ENCODE measurements at places on chromosomes 1 and 21. TPM values are rescaled to one million over a fixed set of nuclear protein-coding genes. Genes with fewer than 3 reads are reported as not detected.

DNA sequence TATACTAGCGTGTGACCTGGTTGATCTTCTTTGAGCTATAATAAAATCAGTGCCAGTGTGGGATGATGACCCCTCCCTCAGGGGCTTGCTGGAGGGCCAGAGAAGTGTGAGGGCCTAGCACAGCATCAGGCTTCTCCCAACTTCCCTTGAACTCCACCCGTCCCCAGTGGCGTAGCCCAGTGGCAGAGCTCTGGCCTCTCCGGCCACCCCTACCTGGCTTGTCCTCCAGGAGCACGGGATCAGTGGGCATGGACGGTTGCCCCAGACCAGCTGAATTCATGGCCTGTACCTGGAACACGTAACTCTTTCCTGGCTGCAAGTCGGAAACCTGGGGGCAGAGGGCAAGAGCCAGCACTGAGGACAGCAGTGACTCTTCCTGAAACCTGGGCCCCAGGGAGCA is 36.0 kb downstream of the MYOM3 start:
- no peak for DNase-seq

DNA sequence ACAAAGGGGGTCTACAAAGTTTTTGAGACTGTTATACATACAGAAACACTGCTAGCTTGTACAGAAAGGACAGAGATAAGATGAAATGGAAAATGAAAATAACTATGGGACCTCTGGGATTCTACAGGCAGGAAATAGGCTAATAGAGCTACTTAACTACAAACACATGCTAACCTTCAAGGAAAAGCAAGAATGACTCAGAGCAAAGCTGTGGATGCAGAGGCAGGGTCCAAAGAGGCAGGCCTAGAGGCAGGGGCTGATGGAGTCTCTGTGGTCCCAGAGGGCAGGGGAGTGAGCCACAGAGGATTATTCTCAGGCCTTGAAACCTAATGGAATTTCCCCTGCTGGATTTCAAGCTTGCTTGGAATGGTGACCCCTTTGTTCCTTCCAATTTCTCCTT is 18.7 kb upstream of the GOLT1A start:
- DNase-seq, result no peak

- no peak for DNase-seq
Observed at GRCh38 chr1:201720522-201720844, 108.5 kb upstream of the IPO9 start.

DNA sequence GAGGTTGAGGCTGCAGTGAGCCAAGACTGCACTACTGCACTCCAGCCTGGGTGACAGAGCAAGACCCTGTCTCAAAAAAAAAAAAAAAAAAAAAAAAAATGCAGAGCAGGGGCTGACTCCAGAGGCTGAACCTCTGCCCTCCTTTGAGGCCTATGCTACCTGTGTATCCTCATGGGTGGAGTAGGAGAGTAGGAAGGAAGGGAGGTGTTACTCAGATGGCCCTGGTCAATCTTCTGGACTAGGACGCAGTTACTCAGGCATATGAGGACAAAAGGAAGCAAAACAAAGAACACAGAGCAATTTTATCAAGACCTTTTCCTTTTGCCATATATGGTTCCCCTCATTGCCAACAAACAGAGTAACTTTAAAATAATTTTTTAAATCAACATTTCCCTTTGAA is 35.2 kb downstream of the TGFBR3 start:
- DNase-seq, result no peak

GRCh38 chr1:206897175-206897574 is at the start of gene IL24:
Gene IL24 (plus strand): TSS chr1:206897443. CDS start chr1:206897833, 390 bp downstream.
- no peak for DNase-seq

DNA sequence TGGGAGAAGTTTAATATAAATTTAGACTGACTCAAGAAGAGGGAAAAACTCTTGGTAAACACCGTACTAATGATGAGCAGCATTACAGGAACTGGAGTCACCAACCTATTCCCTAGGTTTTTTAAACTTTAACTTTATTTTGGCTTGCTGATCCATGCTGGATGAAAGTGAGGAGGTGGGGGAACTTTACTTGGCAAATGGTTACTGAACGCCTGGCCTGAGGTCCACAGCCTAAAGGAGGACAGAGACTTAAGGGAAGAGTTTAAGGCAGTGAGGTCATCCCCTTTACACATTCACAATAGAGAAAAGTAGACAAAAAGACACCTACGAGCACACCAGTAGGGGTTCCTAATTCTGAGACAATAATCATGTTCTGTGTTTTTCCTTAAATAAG is 25.6 kb upstream of the A3GALT2 start:
- no peak for DNase-seq

- DNase-seq, result no peak
Observed at GRCh38 chr1:101242324-101243050, 5.7 kb downstream of the S1PR1 start.

- peak; percentile 21 for DNase-seq
Observed at GRCh38 chr1:53811414-53811851, 26.7 kb downstream of the NDC1 start.

DNA sequence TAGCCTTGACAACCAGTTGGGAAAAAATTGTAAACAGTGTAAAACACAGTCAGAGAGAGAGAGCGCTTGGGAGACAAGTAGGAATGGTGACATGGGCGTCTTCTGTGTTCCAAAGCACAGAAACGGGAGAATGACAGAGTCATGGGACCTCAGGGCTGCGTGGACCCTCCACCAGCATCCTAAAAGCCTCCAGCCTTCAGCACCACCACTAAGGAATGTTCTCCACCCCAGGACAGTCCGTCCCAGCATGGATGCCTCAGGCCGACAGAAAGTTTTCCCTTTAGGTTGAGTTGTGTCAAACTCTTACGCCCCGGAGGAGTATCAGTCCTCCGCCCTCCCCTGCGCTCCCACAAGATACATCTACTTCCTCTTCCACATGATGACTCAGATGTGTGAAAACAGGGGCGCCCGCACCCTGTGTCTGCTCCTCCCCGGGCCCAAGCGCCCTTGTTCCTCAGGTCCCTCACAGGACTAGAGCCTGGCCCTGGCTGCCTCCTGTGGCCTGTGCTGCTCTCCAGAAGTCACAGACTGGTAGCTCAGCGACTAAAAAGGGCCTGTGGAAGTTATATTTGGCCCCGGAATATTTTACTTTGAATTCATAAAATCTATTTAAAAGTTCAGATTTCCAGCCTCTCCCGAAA is 63.9 kb upstream of the EFHD2 start:
- DNase-seq, result no peak

DNA sequence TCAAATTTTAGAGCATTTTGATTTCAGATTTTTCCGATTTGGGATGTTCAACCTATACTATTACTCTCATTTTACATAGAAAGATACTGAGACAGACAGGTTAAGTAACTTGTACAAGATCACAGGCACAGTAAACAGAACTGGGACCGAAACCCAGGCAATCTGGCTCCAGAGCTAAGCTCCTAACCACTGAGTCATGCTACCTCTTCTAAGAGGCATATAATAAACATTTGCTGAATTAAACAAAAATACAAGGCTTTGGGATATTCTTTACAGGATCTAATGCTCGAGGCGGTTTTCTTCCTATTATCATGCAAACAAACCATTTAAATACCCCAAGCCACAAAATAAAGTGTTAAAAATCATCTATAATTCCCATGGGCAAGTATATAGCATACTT is 50.3 kb downstream of the MCOLN2 start:
- DNase-seq, result no peak

DNA sequence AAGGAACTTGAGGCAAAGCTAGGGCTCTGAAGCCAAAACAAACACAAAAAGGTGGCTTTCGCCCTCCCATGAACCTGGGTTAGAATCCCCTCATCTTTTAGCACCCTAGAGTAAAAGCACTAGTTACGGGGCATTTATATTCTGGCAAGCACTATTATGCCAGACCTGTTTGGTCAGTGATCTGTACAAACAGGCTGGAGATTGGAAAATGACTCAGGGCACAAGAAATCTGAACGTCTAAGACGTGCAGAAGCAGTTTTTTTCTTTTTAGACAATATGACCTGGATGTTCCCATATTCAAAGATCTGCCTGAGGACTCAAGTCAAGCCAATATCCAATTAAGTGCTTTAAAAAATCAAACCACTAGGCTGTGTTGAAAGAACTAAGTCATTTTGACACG is 3.0 kb downstream of the ZNF436 start:
- DNase-seq, result no peak

GRCh38 chr1:246703581-246703980 is 20.6 kb upstream of the SCCPDH start:
- no peak for DNase-seq

DNA sequence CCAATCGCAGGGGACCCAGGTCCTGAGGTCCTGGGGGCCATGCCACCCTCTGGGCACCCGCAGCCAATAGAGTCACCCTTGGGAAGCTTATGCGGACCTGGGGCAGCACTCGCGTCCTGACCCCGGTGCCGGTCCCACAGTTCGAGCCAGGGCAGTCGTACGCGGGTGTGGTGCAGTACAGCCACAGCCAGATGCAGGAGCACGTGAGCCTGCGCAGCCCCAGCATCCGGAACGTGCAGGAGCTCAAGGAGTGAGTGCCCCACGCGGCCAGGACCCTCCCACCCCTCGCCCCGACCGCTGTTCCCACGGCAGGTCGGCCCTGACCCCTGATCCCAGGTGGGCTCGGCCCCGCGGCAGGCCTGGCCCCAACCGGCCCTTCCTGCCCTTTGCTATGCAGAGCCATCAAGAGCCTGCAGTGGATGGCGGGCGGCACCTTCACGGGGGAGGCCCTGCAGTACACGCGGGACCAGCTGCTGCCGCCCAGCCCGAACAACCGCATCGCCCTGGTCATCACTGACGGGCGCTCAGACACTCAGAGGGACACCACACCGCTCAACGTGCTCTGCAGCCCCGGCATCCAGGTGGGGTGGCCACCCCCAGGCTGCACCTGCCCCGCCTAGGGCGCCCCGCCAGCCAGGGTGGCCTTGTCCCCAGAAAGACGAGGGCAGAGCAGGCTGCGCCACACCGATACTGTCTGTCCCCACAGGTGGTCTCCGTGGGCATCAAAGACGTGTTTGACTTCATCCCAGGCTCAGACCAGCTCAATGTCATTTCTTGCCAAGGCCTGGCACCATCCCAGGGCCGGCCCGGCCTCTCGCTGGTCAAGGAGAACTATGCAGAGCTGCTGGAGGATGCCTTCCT is 20.5 kb downstream of the COL6A1 start:
- no peak for DNase-seq

DNA sequence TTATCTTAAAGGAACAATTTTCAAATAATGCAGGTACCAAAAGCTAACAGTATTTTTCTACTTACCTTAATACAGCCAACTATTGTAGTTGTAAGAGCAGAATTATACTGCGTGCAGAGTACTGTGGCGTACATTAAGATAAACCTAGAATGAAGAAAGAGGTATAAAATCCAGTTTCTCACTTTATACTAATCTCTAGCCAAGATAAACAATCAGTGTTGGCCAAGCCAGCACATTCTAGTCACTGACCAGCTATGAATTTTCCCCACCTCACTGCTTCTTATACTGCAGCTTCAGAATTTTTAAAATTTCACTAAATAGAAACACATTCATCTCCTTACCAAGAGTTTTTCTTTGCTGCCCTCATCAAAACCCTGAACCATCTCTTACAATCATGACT is 33.6 kb downstream of the SLC35D1 start:
- DNase-seq, result no peak

DNA sequence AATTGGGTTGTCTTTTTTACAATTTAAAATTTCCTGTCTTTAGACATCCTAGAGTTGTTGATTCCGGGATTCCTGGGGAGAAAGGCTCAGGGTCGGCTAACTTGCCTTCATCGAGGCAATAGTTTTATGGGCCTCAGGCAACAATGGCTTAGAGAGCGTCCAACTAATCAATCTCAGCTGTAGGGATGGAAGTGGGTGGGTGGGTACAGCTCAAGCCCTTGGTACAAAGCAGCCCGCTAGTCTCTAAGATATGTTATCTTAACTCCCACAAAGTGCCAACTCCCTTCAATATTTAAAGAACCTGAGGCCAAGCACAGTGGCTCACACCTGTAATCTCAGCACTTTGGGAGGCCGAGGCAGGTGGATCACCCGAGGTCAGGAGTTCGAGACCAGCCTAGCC is 6.9 kb upstream of the FMN2 start:
- no peak for DNase-seq

- DNase-seq, result no peak
Observed at GRCh38 chr1:41490911-41491310, 6.4 kb upstream of the EDN2 start.

DNA sequence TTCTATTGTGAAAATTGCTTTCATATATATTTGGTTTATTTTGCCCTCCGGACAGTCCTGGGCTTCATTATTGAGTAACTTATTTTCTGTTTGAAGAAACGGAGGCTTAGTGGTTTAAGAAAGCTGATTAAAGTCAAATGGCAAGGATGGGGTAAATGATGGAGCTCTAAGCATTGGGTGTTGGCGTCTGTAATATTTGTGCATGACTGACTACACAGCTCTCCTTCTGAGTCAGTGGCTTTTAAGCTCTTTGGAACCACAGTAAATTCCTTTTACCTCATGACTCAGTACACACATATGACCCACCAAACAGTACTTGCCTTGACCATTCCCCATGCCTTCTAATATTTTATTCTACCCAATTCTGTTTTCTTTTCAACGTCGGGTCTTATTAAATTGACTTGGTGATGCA is 21.0 kb downstream of the B3GALT5 start:
- no peak for DNase-seq

GRCh38 chr21:35819134-35819533 is 241.2 kb downstream of the SETD4 start:
- DNase-seq, result no peak

DNA sequence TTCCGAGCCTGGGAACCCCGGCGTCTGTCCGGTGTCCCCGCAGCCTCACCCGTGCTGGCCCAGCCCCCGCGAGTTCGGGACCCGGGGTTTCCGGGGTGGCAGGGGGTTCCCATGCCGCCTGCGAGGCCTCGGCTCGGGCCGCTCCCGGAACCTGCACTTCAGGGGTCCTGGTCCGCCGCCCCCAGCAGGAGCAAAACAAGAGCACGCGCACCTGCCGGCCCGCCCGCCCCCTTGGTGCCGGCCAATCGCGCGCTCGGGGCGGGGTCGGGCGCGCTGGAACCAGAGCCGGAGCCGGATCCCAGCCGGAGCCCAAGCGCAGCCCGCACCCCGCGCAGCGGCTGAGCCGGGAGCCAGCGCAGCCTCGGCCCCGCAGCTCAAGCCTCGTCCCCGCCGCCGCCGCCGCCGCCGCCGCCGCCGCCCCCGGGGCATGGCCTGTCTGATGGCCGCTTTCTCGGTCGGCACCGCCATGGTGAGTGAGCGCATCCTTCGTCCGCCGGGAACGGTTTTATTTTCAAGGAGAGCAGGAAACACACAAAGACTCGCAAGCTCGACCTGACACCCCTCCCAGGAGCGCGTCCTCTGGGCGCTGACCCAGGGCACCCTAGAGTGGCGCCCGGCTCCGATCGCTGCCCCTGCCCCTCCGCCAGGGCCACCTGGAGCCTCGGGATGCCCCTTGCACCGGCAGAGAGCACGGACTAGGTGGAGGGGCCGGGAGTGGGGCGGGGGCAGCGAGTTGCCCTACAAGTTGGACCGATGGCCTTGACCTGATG is at the start of gene ABCG1:
TSS of gene ABCG1 (plus strand) at position 305 of the 770 bp plus-strand sequence. CDS start at position 428, 123 bp downstream.
- DNase-seq, result no peak

GRCh38 chr1:14371771-14372497 is 226.6 kb upstream of the KAZN start:
- no peak for DNase-seq

- no peak for DNase-seq
Observed at GRCh38 chr1:215290018-215290417, 207.5 kb downstream of the KCNK2 start.

CFHR5 gene
- total RNA-seq, result not detected

C8B gene
- total RNA-seq, result 8.4 TPM

FAM229A gene
- total RNA-seq, result 0.31 TPM

All from HepG2 (cell line).